ENCODE measurements at places on chromosomes 1 and 21. TPM values are rescaled to one million over a fixed set of nuclear protein-coding genes. Genes with fewer than 3 reads are reported as not detected.

DNA sequence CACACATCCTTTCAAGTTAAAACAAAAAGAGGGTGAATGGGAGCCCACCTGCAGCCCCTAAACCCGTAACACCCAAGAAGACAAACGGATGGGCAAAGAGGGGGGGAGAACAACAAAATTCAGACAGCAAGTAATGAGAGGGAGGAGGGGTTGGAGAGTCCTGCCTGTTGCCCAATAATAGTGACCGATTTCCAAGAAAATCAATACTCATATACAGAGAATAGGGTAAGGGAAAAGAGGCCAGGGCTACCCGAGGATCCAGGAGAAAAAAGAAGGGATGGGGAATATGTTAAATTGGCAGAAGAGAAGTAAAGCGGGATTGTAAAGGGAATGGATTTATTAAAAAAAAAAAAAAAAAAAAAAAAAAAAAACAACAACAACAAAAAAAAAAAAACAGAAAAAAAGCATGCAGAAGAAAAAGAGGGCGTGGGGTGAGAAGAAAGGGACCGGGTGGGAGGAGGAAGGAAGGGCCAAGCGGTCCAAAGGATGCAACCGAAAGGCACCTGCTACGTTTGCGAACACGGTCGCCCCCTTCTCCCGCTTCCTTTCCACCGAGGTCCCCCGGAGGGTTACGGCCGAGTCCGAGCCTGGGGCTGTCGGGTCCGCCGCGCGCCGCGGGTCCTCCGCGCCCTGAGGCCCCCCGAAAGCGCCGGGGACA, 930 bp downstream of the SLC30A10 start:
- no peak for DNase-seq

ADORA1 gene
- 7.7 TPM for total RNA-seq

DNA sequence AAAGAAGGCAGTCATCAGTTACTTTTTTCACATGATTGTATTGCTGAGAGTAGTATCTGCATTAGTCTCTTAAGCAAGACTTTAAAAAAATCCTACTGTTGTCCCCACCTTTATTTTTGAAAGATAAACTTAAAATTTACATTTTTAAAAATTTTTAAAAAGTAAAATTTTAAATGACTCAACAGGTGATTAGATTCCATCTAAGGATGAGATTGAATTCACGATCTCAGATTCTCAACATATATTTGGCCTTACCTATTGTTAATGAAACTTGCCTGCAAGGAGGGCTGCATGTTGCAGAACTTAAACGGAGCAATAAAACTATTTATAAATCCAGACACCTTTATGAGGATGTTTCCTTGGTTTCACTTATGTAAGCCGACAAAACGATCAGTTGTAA, 75.2 kb downstream of the OLFML2B start:
- DNase-seq = no peak

ERICH3 gene
- total RNA-seq = not detected

GRCh38 chr1:61754545-61754944, 12.3 kb downstream of the PATJ start:
- DNase-seq = no peak

USH2A gene
- 0.03 TPM for total RNA-seq

DNA sequence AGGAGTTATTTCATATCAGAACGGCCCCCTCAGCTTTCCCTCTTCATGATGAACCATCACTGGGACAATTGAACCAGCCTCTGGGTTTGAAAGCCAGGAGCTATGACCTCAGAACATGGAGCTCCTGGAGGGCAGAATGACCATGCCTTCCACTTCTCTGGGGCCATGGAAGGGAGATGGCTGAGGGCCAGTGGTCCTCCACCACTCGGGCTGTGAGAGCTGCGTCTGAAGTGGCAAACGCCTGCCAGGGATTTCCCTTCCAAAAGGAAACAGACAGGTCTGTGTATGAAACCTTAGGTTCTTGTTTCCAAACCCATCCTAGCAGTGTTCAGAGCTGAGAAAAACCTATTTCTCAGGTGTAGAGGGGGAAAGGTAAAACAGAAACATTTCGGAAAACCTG, 22.5 kb downstream of the PKP1 start:
- no peak for DNase-seq

DNA sequence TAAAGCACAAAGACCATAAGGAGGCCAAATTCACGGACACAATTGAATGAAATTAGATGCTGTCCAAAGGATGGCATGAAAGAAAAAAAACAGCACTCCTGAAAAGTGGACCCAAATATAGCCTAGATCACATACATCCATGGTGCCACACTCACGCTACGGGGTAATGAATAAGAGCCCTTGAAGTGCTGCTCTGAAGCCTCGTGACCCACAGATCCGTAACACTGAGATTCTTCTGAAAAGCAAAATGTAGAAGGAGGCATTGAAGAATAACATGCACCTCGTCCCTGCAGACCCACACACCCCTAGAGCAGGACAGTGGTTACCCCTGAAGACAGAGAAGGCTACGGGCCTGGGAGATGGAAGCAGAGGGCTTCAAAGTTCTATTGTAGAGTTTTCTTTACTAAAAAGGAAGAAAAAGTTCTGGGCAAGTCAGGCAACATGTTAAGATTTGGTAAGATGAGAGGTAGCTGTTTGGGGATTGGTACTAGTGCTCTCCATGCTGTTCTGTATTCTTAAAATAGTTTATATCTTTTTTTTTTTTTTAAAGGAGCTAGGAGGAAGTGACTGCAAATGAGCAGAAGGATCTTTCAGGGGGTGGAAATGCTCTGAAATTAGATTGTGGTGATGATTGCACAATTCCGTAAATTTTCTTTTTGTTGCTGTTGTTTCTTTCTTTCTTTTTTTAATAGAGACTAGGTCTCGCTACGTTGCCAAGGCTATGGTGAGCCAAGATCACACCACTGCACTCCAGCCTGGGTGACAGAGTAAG, 4.1 kb upstream of the ITGB2 start:
- no peak for DNase-seq

DNA sequence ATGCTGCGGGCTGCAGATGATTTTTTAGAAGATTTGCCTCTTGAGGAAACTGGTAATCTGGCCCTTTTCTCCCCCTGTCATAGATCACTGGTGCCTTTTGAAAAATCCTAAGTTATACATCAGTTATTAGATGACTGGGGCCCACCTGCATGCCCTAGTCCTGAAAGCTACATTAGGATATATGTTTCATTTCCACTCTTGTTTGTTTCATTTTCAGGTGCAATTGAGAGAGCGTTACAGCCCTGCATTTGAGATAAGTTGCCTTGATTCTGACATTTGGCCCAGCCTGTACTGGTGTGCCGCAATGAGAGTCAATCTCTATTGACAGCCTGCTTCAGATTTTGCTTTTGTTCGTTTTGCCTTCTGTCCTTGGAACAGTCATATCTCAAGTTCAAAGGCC, 8.1 kb upstream of the IFI44 start:
- DNase-seq = no peak

GRCh38 chr1:80818211-80818610, 982.5 kb upstream of the ADGRL2 start:
- no peak for DNase-seq

- DNase-seq = no peak
Observed at GRCh38 chr21:42781150-42781970, 98.0 kb downstream of the WDR4 start.

Data from lower leg skin (tissue), 4 donors.